Stromal cell of bone marrow (primary cell): ENCODE measurements at places on chromosomes 7 and 10.
A peak's percentile ranks its signal among the peaks of the same experiment; 100 is the strongest.

DNA sequence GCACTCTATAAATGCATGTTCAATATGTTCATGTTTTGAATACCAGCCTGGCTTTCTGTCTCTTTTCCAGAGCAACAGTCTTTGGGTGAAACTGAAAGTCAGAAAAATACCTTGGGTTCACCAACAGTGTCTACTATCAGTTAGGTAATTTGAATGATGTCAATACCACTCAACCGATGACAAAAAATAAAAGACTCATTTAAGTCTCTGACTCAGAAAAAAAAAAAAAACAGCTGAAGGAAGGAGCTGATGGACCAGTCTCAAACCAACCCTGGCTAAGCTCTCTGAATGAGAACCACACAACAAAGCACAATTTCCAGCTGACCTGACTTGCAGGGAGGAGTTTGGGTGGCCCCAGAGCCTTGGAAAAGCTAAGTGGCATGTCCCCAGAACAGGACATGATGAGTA lies 42.5 kb downstream of the ABLIM1 start:
- DNase-seq = no peak

GRCh38 chr7:141370178-141370577 lies 181.0 kb upstream of the AGK start:
- no peak for DNase-seq

- no peak for DNase-seq
Measured at GRCh38 chr7:148172920-148173319, 417.6 kb upstream of the C7orf33 start.

GRCh38 chr7:99080679-99081078 lies 63.2 kb downstream of the SMURF1 start:
- DNase-seq = no peak

DNA sequence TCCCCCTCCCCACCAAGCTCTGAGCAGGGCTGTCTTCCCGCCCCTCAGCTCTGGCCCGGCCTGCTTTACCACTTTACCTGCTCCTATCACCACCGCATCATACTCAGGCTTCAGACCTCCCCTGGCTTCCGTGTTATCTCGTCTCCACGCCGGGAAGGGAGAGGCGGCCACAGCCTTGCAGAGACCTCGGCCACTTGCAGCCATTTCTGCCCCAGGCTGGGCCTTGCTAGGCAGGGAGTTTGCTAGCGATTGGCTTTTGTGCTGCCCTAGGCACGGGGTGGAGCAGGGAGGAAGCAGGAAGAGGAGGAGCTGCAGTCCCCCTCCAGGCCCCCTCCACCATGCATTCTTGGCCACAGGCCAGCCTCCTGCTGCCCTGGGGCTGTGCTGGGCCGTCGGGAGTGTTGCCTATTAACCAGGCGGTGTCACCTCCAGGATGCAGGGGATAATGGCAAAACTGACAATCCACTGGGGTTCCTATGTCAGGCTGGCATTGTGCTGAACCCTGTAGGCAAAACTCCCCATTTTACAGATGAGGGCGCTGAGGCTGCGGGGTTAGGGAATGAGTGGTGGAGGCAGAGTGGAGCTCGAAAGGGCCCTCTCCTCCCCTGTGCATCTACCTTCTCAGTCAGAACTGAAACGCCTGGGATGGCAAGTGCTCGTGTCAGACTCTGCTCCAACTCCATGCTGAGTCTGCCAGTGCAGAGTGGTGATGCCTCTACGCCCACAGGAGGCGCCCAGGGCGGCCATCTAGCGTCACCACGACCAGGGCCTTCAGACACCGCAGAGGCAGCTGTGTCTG lies at the start of gene PYROXD2:
PYROXD2 (minus strand) TSS at position 251 of the 799 bp plus-strand sequence; CDS start at position 204, 47 bp downstream.
- DNase-seq = peak; percentile 78

DNA sequence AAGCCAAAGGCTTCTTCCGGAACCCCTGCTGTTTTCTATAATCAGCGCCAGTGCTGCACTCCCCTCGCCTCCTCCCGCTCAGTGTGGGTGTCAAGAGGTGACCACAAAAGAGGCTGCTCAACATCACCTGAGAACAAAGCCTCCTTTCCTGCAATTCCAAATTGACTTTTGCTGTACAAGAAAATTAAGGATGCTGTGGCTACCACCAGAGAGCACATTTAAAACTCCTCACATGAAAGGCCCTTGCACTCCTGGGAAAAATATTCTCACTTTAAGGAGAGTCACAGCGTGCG lies 96.4 kb downstream of the HIPK2 start:
- no peak for DNase-seq
